ENCODE measurements at places on chromosomes 3 and 15.
A peak's percentile ranks its signal among the peaks of the same experiment; 100 is the strongest.

GRCh38 chr15:100125401-100126191 lies 216.2 kb downstream of the ADAMTS17 start:
- DNase-seq = no peak

DNA sequence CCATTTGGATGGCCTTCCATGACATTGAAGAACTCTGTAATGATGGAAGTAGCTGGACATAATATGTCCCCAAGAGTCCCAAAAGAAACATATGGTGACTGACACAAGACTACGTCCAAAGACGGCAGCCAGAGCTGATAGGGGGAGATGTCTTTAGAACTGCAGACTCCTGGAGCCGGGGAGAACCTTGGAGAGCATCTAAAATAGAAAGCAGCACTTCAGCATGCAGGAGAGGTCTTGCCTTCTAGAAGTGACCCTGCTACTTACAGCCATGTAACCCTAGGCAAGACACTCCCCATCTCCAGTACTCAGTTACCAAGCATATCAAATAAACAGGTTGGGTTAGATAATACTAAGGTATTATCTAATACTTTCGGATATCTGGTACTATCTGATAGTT lies 143.8 kb upstream of the BCL6 start:
- no peak for DNase-seq

GRCh38 chr15:58147171-58147611 lies 9.0 kb downstream of the AQP9 start:
- no peak for DNase-seq

DNA sequence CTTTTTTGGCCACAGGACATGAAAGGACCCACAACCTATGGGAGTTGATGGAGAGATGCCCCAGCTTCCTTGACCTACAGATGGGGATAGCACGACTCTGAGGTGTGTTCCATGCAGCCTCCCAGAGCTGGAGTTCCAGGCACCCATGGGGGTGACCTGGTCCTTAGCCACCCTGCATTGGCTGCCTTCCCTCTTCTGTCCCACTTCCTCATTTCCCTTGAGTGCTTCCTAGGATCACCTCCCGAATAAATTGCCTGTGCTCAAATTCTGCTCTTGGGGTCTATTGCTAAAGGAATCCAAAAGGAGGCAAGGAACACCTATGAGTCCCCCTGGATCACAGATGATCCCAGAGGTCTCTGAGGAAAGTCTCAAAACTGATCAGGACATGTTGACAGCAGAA lies 24.7 kb upstream of the VIPR1 start:
- DNase-seq = no peak

GRCh38 chr15:42504631-42505030 lies 9.2 kb downstream of the SNAP23 start:
- DNase-seq = no peak

- DNase-seq = no peak
Measured at GRCh38 chr3:85003479-85003878, 44.7 kb downstream of the CADM2 start.

GRCh38 chr3:77524946-77525682 lies 485.2 kb downstream of the ROBO2 start:
- no peak for DNase-seq

DNA sequence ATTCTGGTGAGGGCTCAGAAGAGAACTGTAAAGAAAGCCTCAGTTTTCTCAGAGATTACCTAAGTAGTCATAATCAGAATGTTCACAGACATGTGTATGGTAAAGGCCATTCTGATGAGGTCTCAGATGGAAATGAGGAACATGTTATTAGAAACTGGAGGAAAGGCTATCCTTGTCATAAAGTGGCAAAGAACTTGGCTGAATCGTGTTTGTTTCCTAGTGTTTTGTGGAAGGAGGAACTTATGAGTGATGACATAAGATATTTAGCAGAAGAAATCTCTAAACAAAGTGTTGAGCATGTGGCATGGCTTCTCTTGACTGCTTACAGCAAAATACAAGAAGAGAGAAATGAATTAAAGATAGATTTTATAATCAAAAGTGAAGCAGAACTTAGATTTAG lies 12.8 kb upstream of the KLHL40 start:
- DNase-seq = no peak

DNA sequence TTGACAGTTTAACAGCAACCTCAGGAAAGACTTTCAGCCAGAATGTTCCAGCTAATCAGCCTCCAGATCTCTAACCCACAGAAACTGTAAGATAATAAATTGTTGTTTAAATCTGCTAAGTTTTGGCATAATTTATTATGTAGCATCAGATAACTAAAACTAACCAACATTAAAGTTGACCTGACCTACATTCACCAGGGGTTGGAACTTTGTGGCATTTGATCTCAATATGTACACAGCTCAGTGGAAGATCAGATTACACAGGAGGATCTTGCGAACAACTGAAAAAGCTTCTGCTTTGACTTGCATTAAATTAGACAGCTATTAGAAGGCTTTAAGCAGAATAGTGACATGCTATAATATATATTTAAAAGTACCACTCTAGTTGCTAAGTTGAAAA lies 91.4 kb upstream of the POU1F1 start:
- DNase-seq = no peak

DNA sequence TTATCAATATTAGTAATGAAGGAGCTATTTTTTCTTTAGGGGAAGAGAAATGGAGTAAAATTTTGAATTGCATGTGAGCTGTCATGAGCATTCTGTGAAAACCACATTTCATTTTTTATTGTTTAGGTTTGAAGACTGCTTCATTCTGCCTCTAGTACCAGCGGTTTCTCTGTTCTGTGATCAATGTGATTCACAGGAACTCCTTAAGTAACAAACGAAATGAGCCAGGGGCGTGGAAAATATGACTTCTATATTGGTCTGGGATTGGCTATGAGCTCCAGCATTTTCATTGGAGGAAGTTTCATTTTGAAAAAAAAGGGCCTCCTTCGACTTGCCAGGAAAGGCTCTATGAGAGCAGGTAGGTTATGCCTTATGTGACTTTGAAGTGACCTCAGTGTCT lies 13.0 kb downstream of the NIPA2 start:
- DNase-seq = no peak

DNA sequence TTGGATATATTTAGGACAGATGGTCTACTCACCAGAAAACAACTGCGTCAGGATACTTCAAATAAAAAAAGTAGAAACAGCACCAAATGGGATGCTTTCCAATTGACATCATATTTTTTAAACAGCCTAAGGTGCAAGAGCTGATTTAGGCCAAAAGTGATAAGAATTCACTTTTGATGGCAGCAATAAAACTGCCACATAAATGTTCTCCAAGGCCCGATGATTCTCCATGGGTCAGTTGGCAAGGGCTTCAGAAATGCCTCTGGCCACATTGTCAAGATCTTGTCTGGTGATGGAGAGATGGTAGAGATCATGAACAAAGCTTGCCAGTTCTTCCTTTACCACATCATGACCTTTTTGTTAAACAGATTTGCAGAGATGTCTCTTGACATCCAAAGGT lies 38.9 kb downstream of the LDHAL6B start:
- no peak for DNase-seq

GRCh38 chr3:18238746-18239331 lies 186.3 kb downstream of the SATB1 start:
- no peak for DNase-seq

DNA sequence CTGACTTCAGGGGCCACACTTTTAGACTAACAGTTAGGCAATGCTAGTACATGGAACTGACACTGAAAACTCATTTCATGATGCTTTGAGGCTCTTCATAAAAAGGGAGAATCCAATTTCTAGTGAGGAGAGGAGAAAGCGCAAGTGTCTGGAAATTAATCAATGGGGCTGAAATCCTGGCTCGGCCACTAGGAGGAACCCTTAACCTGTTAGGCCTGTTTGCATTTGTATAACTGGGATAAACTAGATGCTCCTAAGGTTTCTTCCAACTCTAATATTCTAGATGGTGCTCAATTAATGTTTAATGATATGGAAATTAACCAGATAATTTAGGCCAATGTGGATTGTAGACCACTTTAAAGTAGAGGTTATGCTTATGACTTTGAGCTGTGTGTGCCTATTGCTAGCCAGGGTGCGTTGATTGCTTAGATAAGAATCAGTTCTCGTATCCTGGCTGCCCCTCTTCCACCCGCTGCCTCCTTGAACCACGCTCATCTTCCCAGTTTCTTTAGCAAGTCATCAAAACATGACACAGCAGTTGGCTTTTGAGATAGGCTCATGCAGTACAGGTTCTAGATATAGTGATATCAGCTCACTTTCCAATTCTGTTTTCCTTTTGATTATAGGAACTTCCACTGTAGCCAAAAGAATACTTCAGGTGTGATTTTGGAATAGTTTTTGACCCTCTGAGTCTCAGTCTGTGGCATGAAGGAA lies 16.8 kb upstream of the CRBN start:
- no peak for DNase-seq

DNA sequence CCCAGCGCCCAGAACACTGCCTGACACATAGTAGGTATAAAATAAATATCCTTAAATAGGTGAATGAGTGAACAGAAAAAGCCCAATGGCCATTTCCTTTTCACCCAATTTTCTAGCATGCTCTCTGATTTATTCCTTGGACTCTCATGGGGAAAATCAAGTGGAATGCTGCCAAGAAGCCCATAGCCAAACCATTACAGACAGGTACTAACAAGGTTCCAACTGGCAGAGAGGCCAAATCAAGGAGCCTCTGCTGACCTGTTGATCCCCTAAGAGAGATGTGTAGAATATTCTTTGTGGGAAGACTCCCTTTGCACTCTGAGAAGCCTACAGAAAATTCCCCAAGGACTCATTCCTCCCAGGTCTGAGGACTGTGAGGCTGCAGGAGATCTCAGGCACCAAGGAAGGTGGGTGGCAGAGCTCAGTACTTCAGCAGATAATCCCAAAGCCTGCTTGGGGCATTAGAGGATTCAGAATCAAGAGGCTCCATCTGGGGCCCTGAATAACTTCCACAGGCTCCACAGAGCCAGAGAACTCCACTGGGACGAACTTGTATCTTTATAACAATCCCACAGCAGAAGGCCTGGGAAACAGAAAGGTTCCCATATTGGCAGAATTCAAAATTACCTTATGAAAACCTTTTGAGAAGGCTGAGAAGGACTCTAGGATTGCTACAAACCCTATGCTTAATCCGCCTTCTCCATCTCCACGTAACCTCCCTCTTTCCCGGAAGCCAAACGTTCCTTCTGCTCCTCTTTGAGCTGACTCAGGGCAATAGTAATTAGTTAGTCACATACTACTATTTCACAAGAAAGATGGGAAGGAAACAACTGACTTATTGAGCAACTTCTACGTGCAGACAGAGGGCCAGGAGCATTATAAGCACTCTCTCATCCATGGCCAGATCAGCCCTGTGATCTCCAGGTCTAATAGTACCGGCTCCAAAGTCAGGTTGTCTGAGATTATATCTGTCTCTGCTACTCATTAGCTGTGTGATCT lies 34.5 kb downstream of the PRICKLE2 start:
- DNase-seq = no peak

GRCh38 chr15:86139828-86140227 lies 60.2 kb downstream of the AGBL1 start:
- DNase-seq = peak; percentile 0

GRCh38 chr3:72761410-72761809 lies 86.8 kb downstream of the SHQ1 start:
- DNase-seq = no peak

- no peak for DNase-seq
Measured at GRCh38 chr3:97259263-97259662, 444.9 kb downstream of the EPHA6 start.

DNA sequence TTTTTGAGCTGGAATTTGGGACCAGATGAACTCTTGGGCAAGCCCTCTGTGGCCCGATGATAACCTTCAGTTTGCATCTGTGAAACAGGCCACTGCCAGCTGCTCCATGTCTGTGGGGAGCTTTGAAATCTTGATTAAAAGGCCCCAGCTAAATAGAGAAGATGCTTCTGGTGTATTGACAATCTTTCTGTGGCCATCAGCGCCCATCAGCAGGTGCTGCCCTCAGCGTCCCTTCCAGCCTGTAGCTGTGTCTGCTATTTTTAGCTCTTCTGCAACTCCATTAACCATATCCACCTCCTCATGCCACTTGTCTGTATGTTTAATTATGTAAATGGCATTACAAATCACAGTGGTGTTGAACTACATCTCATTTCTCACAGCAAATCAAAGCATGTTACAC lies 54.0 kb downstream of the CHCHD6 start:
- DNase-seq = no peak

- no peak for DNase-seq
Measured at GRCh38 chr3:58164199-58164879, 46.4 kb downstream of the DNASE1L3 start.

GRCh38 chr3:37694284-37694675 lies 167.4 kb upstream of the CTDSPL start:
- no peak for DNase-seq

- DNase-seq = no peak
Measured at GRCh38 chr15:41979493-41980266, 7.3 kb upstream of the EHD4 start.

DNA sequence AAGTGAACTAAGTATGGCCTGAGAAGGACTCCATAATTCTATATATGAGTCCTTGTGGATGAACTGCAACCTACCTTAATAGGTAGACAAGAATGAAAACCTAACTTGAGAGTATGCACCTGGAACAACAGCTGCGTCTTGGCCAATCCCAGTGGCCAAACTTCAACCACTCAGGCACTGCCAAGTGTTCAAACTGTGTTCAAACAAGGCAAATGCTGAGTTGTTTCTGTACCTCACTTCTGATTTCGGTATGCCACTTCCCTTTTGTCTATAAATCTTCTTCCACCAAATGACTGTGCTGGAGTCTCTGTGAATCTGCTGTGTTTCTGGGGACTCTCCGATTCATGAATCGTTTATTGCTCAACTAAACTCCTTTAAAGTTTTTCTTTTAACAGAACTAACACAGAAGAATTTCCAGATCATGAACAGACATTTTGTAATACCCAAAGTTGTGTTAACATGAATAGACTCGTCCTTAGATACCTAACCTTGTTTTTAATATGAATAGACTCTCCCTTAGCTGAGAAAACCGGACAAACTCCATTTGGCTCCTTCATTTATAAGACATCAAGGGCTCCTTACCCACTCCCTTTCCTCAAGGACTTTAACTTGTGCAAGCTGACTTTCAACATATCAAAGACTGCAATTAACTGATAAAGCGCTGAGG lies 4.1 kb downstream of the ZNF717 start:
- no peak for DNase-seq

GRCh38 chr15:45439521-45440260 lies 61.3 kb upstream of the GATM start:
- no peak for DNase-seq

GRCh38 chr3:51621091-51621892 lies 49.8 kb upstream of the TEX264 start:
- DNase-seq = no peak

GRCh38 chr3:114730397-114730796 lies 416.7 kb downstream of the ZBTB20 start:
- no peak for DNase-seq

DNA sequence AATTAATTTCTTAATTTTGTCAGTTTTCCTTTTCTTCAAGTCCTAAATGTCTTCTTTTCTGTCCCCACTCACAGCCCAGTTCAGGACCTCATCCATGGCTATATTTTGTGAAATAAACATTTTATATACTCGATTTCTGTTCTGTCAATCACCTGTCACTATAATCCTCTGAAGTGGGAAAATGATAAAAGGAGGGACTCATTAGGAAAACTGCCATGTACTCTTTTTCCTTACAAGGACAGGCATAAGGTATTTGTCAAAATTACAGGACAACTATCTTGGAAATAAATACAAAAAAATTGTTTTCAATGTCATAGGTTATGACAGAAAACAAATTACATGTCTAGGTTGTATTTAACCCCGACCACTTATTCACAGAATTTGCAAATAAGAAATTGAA lies 240.1 kb upstream of the CBLB start:
- DNase-seq = no peak

GRCh38 chr3:134002306-134002705 lies 27.4 kb downstream of the SLCO2A1 start:
- no peak for DNase-seq

- no peak for DNase-seq
Measured at GRCh38 chr3:12946649-12947316, 105.4 kb upstream of the RPL32 start.

All from activated T-cell treated with anti-CD3 and anti-CD28 coated beads for 1 hour (primary cell).